GDM1 (cell line): ENCODE measurements at places on chromosomes 6 and 20.

GRCh38 chr6:45491048-45491735, 113.5 kb upstream of the SUPT3H start:
- DNase-seq: no peak

DNA sequence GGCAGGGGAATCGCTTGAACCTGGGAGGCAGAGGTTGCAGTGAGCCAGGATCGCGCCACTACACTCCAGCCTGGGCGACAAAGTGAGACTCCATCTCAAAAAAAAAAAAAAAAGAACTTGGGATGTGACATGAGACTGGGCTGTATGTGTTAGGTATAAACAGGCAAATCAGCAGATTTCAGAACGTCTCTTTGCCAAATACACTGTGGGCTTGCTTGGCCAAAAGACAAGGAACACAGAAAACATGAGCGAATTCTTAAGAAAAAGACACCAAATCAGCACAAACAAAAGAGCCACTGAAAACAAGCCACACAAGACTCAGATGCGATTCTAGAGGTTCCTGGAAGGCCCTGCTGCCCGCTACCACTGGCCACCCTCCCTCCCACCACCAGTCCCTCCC, 12.5 kb downstream of the ETV7 start:
- DNase-seq: no peak

DNA sequence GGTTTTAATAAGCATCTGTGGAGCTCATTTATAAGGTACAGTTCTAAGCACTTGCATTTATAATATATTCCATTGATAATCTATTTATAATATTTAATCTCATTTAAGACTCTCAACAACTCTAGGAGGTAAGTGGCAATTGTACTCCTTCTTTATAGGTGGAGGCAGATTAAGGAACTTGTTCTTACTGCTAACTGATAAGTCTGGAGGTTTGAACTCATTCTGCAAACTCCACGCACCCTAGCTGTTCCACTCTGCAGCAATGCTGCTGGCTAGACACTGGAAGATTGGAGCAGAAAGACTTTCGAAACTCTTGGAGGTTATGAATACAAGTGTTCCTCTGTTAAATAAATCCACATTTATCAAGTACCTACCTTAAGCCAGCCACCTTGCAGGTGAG, 793 bp upstream of the HDAC2 start:
- DNase-seq: no peak

DNA sequence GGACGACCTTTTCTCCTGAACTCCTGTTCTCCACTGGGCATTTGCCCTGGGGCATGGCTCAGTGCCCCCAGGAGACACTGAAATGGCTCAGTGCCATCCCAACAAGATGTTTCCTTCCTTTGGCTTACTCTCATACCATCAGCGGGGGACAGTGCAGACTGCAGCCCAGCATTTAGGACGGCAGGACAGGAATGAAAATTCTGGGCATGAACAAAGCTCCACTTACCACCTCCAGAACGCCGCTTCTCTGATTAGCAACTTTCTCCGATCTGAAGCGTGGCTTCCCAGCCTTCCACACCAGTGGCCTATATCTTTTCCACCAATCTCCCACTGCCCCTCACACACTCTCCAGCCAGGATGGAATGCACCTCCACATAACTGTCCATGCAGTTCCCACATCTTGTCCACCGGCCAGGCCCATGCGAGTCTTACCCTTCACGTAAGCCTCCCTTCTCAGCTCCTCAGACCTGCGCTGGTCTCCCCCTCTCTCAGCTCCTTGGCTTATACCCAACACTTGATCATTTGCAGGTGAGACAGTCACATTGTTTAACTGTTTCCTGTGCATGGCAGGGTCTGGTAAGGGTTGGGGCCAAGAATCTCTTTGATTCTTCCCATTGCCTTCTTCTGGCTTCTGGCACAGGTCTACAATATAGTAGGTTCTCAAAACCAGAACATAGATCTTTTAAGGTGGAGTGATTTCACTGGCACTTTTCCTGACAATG, 114.5 kb downstream of the FYN start:
- no peak for DNase-seq

DNA sequence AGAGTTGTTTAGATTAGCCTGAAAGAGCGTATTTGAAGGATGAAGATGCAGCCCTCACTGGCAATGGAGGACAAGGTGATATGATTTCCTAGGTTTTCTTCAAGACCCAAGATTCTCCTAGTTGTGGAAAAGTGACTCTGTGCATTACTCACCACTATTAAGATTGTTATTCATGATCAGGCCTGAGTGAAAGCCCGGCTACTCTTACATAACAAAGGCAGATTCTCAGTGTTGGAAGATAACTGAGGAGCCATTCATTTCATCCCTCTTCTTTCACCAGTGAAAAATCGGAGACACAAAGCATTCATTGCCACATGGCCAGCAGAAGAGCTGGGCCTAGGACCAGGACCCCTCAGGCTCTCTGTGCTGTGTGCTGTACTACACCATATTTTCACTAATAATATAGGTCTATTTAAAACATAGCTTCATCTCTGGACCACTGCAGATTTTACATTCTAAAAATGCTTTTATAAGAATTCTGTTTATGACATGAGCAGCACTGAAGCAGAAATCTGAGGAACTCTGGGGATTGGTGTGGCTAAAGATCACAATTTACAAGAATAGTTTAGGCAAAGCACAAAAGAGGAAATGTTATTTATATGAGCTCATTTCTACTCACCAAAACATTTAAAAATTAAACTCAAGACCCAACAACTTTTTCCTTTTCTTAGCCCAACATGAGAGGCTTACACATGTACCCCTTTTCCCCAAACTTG, 181.9 kb upstream of the CCN2 start:
- DNase-seq: no peak

- DNase-seq: no peak
These were observed 188.3 kb upstream of the ZFP64 start for GRCh38 chr20:52379723-52380336.

- no peak for DNase-seq
These were observed 55.2 kb downstream of the ANKEF1 start for GRCh38 chr20:10089871-10090587.
